ENCODE measurements at places on chromosomes 13 and 19. TPM values are rescaled to one million over a fixed set of nuclear protein-coding genes. Genes with fewer than 3 reads are reported as not detected.

Gene PSPN
- 2.2 TPM for total RNA-seq

GRCh38 chr13:100668408-100668807 lies 6.2 kb downstream of the TMTC4 start:
- no peak for DNase-seq
- no peaks in the 10 kb centered on the region for H3K27me3 ChIP-seq
- no peak overlapping the region for H3K4me3 ChIP-seq
- H3K4me1 ChIP-seq, result no peaks in the 10 kb centered on the region
- H3K27ac ChIP-seq, result no peak overlapping the region

Gene SMIM44
- not detected for total RNA-seq

Gene CNFN
- total RNA-seq, result 1.1 TPM

DNA sequence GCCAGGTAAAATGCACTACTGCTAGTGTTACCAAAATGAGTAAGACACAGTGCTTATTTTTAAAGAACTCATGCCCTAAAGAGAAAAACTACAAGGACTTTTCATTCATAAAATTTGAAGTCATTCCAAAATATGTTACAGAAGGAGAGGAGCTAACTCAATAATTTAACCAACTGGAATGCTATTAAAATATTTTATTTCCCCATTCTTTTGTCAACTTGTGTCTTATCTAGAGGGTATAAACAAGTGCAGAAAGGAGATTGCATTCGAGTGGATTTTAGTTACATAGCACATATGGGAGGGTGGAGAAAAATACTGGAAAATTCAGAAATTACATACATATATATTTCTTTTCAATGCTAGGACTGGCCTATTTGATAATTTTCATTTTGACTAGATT lies 131.0 kb upstream of the IRS2 start:
- H3K36me3 ChIP-seq, result no peaks in the 10 kb centered on the region
- no peak overlapping the region for H3K4me3 ChIP-seq
- no peak for DNase-seq
- H3K27ac ChIP-seq, result no peak overlapping the region
- H3K4me1 ChIP-seq, result peaks cover 2% of the 10 kb centered on the region
- no peaks in the 10 kb centered on the region for H3K27me3 ChIP-seq

All from aorta (tissue), 5 donors.